ENCODE measurements at places on chromosomes 13 and 19.
A peak's percentile ranks its signal among the peaks of the same experiment; 100 is the strongest.

GRCh38 chr13:110332750-110333149, 25.7 kb downstream of the COL4A2 start:
- DNase-seq: no peak

DNA sequence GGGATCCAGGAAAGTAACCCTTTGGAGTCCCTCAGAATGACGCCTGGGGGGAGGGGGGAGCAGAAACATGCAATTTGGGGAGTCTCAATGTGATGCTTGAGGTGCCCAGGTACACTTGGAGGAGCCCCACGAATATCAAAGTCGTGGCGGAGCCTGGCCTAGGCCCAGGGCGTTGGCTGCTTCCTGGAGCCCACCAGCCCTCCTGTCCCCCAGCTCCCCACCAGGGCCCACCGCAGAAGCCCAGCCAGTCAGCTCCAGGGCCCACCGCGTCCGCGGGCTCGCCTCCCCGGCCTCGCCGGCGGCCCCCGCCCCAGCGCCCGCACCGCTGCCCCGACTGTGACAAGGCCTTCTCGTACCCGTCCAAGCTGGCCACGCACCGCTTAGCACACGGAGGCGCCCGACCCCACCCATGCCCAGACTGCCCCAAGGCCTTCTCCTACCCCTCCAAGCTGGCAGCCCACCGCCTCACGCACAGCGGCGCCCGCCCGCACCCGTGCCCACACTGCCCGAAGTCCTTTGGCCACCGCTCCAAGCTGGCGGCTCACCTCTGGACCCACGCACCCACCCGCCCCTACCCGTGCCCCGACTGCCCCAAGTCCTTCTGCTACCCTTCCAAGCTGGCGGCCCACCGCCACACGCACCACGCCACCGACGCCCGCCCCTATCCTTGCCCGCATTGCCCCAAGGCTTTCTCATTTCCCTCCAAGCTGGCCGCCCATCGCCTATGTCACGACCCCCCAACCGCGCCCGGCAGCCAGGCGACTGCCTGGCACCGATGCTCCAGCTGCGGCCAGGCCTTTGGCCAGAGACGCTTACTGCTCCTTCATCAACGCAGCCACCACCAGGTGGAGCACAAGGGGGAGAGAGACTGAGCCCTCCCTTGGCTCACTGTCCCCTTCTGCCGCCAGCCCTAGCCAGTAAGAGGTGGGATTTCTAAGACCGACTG, 2.1 kb downstream of the ZNF575 start:
- no peak for DNase-seq

GRCh38 chr19:41915776-41916414, 12.4 kb downstream of the ERFL start:
- no peak for DNase-seq

DNA sequence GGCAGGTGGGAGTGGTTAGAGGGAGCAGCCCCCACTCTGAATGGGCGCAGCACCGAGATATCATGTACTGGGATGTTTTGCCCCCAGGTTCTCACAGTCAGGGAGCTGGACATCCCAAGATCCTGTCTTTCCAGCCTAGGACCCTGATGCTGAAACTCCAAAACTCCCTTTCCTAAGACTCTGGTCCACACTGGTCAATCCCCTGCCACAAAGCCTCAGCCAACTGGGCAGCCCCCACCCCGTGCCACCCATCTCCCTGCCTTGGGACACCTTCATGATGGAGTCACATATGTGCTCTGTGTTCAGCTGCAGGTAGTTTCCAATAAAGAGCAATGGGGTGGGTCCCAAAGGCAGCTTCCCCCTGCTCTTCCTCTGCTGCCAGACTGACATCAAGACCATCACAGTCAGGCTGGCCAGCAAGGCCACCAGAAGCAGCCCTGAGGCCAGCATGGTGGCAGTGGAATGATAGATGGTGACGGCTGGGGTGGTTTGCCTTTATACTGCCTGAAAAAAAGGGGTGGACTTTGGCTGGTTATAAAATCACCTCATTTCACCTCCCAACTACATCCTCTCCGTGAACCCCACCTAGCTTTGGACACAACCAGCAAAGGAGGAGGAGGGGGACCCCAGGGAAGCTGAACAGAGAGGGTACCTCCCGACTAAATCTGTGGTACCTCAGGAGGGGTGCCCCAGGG, 36.3 kb downstream of the CYP2B6 start:
- no peak for DNase-seq

DNA sequence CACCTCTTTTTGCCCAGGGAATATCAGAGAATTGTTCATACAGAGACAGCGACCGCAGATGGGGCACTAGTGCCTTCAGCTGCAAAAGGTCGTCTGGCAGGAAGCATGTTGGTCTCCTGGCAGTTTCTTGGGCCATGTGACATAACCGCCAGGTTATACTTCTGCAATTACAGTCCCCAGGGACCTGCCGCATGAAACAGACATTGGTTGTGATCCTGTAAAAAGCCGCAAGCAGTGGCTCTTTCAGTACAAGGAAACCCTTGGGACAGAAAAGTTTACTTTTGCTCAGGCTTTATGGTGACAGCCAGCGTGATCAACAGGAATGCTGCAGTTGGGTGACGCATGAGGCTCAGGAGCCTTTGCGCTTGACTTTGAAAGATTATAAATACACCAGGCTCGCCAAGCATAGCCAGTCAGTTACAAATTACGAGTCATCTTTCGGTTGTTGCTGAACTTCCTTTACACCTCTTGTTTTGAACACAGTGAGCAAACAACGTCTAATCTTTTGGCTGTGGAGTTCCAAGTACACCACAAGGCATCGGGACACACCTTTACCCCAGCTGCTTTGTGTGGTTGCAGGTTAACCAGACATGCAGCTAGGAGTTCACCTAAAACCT, 50.5 kb upstream of the UBE2L5 start:
- DNase-seq: peak; percentile 10

GRCh38 chr13:21465710-21466160, 6.6 kb upstream of the ZDHHC20 start:
- DNase-seq: no peak

DNA sequence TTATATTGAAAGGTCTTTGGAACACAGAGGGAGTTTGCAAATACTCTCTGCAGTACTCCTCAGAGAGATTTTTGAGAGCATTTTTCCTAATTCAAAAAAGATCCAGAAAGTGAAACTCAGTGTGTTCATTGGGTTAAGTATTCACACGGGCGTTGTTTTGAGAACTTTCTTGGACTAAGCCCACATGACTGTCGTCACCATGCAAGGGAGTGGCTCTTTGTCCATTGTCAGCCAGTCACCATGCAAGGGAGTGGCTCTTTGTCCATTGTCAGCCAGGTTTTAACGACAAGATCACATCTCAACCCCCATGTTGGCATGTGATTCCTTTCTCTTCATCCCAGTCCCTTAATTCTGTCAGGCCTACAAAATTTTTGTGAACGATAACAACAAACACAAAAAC, 81.2 kb upstream of the STK24 start:
- no peak for DNase-seq

- peak; percentile 84 for DNase-seq
Measured at GRCh38 chr13:97124915-97125809, 97.0 kb upstream of the MBNL2 start.
